ENCODE measurements at places on chromosomes 7 and 10.

DNA sequence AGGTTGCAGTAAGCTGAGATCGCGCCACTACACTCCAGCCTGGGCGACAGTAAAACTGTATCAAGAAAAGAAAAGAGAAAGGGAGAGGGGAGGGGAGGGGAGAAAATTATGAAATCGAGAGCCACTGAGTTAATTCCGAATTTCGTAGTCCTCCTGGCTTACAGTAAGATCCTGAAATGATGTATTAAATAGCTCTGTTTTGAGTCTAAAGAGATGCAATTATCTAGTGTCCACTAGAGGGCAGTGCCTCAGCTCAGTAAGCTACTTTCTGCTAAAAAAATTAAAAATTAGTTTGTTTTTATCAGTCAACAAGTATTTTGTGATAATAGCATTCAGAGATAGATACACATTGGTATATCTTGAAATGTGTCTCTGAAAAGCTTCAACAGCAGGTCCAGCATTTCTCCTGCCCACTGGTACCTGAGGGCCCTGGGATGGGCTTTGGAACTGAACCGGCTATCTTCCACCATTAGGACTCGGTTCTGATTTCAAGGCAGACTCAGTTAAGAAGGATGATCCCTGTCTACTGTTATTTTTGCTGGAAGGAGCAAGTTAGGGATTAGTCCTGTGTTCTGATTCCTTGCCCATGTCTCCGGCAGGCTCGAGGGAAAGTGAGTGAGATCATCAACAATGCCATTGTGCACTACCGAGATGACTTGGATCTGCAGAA lies 19.5 kb downstream of the TSPAN33 start:
- H3K36me3 ChIP-seq: no peaks in the 10 kb centered on the region
- no peak for DNase-seq
- no peak overlapping the region for H3K27ac ChIP-seq
- H3K4me1 ChIP-seq: no peaks in the 10 kb centered on the region
- no peak overlapping the region for H3K4me3 ChIP-seq

GRCh38 chr10:28343252-28343651 lies 40.4 kb upstream of the MPP7 start:
- H3K36me3 ChIP-seq: no peaks in the 10 kb centered on the region
- no peak for DNase-seq
- H3K4me3 ChIP-seq: no peak overlapping the region
- H3K27me3 ChIP-seq: no peaks in the 10 kb centered on the region
- no peaks in the 10 kb centered on the region for H3K4me1 ChIP-seq
- H3K27ac ChIP-seq: no peak overlapping the region

DNA sequence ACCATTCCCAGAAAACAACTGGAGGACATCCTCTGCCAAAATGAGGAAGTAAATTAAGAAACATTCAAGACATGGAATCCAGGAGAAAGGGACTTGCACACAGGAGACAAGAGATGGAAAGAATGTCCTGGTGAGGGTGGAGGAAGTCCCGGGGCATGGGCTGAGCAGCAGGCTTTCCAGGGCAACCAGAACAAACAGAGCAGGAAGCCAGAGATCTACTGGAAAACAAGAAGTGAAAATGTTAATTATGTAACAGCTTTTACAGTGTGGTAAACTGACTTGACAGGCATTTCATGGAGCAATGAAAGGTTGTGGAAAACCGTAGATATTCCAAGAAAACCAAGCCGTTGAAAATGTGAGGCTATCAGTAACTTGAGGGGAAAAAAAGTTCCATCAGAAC lies 55.2 kb upstream of the ZNF746 start:
- no peaks in the 10 kb centered on the region for H3K36me3 ChIP-seq
- no peaks in the 10 kb centered on the region for H3K27me3 ChIP-seq
- no peak for DNase-seq
- no peak overlapping the region for H3K4me3 ChIP-seq

DNA sequence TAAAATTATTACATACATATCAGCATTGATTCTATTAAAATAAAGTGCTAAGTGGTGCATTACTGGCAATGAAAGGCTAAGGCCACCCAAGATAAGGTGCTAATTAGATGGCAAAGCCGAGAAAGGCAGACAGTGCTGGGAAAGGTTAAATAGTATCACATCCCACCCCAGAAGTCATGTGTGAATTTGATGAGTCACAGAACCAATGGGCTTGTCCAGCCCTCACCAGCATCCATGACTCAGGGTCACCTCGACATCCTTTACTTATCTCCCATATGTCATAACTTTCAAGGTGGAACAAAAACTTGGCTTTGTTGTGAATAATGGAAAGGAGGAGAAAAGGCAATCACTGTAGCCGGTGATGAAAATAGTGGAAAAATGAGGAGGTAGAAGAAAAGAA lies 459.1 kb downstream of the PLXNA4 start:
- no peaks in the 10 kb centered on the region for H3K27me3 ChIP-seq
- H3K4me1 ChIP-seq: no peaks in the 10 kb centered on the region
- no peak for DNase-seq
- no peaks in the 10 kb centered on the region for H3K36me3 ChIP-seq

DNA sequence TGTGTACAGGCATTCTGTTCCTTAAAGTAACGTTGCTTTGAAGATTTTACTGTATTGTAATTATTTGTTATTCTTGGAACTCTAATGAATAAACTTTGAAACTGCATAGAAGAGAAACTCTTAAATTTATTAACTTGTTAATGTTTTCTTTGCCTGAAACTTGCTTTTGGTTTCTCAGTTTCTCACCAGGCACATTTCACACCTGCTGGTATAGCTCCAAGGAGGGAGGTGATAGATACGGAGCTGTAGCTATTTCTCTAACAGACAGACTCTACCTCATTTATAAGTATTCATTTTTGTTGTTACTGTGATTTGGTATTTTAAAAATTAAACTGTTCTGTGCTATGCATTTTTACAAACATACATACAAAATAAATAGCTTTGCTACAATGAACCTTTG lies 32.7 kb downstream of the R3HCC1L start:
- no peaks in the 10 kb centered on the region for H3K4me1 ChIP-seq
- H3K36me3 ChIP-seq: no peaks in the 10 kb centered on the region
- no peaks in the 10 kb centered on the region for H3K27me3 ChIP-seq
- DNase-seq: no peak
- H3K27ac ChIP-seq: no peak overlapping the region
- no peak overlapping the region for H3K4me3 ChIP-seq

GRCh38 chr10:672992-673391 lies 16.5 kb downstream of the DIP2C start:
- H3K4me1 ChIP-seq: no peaks in the 10 kb centered on the region
- no peak overlapping the region for H3K27ac ChIP-seq
- H3K36me3 ChIP-seq: no peaks in the 10 kb centered on the region
- peak; percentile 1 for DNase-seq
- H3K4me3 ChIP-seq: no peak overlapping the region

DNA sequence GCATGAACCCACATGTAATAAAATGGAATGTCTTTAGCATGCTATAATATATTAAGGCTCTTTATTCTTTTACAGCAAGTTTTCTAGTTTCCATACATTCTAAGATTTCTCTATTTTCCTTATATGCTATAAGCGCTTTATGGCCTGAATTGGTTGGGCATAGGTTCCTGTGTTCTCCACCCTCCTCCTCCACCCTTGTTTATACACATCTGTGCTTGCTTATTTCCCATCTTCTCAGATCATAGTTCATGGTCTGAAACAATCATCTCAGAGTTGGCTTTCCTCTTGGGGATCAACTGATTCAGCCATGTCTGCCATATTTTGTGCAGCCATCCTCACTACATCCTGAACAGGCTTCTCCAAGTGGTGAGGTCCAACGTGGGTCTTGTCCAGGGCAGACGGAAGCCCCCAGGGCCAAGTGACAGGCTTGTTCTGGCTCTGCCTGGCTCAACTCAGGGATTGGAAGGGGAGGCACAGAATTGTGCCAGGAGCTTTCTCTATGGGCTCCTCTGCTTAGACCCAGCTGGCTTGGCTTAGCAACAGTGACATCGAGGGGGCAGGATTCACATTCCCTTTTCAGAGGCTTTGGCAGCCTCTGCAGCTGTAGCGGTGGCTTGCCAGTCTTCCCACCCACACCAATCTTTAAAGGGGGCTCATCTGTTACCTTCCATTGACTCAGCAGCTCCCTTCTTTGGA lies 327.3 kb downstream of the PTEN start:
- no peaks in the 10 kb centered on the region for H3K27me3 ChIP-seq
- no peaks in the 10 kb centered on the region for H3K36me3 ChIP-seq
- H3K27ac ChIP-seq: no peak overlapping the region
- no peak for DNase-seq
- H3K4me1 ChIP-seq: no peaks in the 10 kb centered on the region
